ENCODE measurements at places on chromosomes 1 and 21.
A peak's percentile ranks its signal among the peaks of the same experiment; 100 is the strongest.

DNA sequence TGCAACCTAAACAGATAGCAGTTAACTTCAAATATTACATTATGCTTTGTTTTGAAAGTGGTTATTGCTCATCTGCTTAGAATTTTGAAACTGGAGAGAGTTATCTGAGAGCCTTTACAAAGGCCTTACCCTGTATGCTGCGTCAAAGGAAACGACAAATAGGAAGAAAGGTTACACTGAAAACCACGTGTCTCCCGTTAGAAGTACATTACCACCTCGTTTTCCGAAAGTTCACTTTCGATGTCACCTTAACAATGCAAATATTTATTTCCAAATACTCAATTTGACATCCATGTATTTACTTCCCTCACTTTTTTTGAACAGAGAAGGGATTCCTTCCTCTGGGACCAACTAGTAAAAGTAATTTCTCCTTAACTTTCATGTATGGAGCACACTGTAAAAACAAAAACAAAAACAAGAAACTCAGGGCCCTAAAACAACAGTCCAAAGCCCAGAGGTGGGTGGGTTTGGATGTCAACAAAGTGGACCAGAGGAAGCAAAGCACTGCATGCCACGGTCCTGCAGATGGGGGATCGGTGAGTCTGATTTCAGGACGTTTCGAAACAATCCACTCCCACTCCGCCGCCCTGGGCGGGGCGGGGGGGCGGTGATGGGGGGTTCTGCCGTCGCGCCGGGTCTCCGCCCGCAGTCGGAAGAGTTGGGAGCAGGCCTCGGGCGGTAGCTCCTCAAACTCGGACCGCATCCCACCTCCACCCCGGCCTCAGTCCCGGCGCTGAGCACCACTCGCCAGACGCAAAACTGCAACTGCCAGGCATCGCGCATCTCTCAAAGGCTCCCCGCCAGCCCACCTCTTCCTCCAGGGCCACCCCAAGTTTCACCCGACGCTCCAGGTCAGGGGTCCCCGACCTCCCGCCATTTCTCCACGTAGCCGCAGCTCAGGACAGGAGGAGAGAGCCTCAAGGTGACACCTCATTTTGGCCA is 841 bp downstream of the ADSS2 start:
- peak; percentile 69 for DNase-seq

DNA sequence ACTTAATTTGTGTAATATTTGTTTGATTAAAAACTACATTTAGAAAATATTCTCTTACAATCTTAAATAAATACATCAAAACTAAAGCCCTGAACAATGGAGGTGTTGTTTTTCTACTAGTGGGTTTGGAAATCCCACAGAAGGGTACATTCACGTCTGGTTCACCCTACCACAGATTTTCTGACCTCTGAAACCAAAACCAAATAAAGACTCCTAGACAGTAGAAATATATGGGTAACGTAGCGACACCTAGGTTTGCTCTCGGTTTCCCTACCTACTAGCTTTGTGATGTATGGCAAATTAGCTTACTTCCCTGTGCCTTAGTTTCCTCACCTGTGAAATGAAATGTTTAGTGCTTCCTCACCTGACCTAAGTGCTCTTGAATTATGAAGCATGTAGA is 312.6 kb downstream of the DPYD start:
- no peak for DNase-seq

GRCh38 chr1:239678181-239678580 is 291.8 kb downstream of the CHRM3 start:
- no peak for DNase-seq

DNA sequence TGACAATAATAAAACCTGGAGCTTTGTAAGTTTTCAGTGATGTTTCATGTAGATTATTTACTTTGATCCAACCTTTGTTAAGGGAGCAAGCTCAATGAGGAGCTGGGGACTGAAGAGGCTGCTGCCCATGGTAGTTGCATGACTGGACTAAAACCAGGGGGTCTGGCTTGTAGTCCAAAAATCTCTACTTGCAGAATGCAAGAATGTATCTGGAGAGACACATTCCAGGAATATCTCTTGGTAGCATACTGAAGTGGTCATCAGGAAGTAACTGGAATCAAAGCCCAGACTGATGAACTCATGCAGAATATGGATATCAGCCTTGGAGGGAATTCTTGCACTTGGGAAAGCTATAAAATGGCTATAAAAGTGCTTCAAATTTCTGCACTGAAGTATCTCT is 5.8 kb upstream of the KIAA0040 start:
- DNase-seq: peak; percentile 57

GRCh38 chr1:77560741-77561140 is 121.7 kb downstream of the ZZZ3 start:
- DNase-seq: peak; percentile 61

- DNase-seq: no peak
These were observed 82.2 kb upstream of the SOD1 start for GRCh38 chr21:31577271-31577670.

GRCh38 chr1:185154912-185155513 is 1.7 kb downstream of the TRMT1L start:
- no peak for DNase-seq

All from astrocyte of the hippocampus (primary cell).